ENCODE measurements at places on chromosomes 7 and 10. TPM values are rescaled to one million over a fixed set of nuclear protein-coding genes. Genes with fewer than 3 reads are reported as not detected.

DNA sequence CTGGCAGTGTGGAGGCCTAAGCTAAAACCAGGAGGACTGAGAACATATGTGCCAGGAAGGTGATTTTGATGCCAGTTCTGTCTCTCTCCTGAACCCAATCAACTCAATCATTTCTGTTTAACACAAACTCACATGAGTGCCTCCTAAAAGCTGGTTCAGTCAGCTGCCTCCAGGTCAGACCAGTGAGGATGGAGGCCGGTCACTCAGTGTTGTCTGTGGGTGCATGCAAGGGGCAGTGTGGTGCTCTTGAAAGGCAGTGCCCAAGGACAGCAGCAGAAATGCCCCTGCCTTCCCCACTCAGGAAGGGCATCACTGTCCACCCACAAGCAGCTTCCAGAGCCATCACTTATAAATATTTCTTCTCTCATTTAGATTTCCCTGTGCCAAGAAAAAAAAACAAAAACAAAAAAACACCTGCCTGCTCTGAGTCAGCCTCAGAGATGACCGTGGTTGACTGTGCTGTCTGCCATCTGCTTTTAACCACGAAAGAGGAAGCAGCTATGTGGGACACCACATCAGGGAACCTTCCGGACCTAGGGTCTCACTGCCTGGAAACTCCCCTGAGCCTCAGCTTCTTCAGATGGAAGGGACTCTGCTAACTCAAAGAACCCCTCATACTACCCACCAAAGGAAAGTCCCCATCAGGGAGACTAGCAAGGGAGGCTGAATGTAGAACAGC is 39.1 kb downstream of the VOPP1 start:
- peaks cover 26% of the 10 kb centered on the region for H3K4me1 ChIP-seq
- peak overlapping the region; percentile 28 for H3K27ac ChIP-seq
- H3K4me3 ChIP-seq: no peak overlapping the region
- no peak for DNase-seq
- H3K27me3 ChIP-seq: no peaks in the 10 kb centered on the region

GRCh38 chr7:27155816-27156507 is 513 bp downstream of the HOXA7 start:
- H3K4me3 ChIP-seq: peak overlapping the region; percentile 84
- peaks cover 15% of the 10 kb centered on the region for H3K27me3 ChIP-seq
- no peaks in the 10 kb centered on the region for H3K36me3 ChIP-seq
- H3K4me1 ChIP-seq: peaks cover 86% of the 10 kb centered on the region
- DNase-seq: peak; percentile 70

- no peak overlapping the region for H3K27ac ChIP-seq
- peaks cover 71% of the 10 kb centered on the region for H3K27me3 ChIP-seq
- H3K4me3 ChIP-seq: peak overlapping the region; percentile 7
- DNase-seq: no peak
- no peaks in the 10 kb centered on the region for H3K36me3 ChIP-seq
- H3K4me1 ChIP-seq: peaks cover 5% of the 10 kb centered on the region
Measured at GRCh38 chr10:128286762-128287500, 160.7 kb upstream of the MKI67 start.

DNA sequence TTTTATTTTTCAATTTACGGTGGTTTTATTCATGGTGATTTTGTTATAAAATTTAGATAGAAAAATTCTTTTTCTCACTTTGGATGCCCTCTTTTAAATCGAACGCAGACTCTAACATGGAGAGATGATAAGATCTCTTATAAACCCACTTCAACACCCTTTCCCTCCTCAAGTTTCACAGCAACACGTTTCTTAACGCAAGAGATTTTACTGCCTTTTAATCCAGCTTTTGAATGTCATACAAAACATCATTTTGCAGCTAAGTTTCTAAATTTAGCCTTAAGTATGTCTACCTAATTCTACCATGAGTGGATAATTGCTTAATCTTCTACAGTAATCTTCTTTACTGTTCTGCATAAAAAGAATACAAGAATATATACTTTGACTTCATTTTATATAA is 70.0 kb downstream of the SEMA3C start:
- no peaks in the 10 kb centered on the region for H3K4me1 ChIP-seq
- DNase-seq: no peak
- H3K27me3 ChIP-seq: no peaks in the 10 kb centered on the region

Gene C10orf53
- not detected for total RNA-seq

DNA sequence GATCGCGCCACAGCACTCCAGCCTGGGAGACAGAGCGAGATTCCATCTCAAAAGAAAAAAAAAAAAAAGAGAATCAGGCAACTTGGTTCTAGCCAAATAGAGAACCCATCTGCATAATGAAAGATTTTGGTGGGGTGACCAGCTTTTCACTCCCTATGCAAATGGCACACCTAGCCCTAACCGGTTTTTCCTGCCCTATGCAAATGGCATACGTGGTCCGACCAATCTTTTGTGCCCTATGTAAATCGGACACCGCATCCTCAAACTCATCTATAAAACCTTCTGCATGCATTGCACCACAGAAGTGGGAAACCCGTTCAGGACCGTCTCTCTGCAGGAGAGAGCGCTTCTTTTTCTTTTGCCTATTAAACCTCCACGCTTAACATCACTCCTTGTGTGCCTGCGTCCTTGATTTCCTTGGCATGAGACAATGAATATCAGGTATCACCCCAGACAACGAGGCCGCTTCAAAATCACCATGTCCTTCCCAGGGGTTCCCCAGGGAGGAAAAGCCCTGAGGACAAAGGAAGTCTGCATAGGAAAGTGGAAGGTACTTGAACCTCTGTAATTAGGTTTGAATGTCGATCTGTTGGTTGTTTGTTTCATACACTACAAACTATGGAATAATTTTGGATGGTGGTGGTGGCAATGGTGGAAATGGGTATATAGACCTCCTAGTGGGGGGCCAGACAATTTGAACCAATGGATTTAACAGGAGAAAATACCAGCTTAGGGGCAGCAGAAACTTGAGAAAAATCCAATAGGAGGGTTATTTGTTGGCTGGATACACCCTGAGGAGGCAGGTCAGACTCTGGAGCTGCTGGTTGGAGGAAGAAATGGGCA is 396.2 kb downstream of the TYW1 start:
- no peak overlapping the region for H3K27ac ChIP-seq
- no peaks in the 10 kb centered on the region for H3K36me3 ChIP-seq
- no peaks in the 10 kb centered on the region for H3K4me1 ChIP-seq
- no peaks in the 10 kb centered on the region for H3K27me3 ChIP-seq
- no peak for DNase-seq
